ENCODE measurements at places on chromosomes 2 and 18.

GRCh38 chr2:143684551-143685320 lies 555.5 kb downstream of the ARHGAP15 start:
- no peak for DNase-seq

- no peak for DNase-seq
Observed at GRCh38 chr2:219707496-219708285, 80.3 kb downstream of the SLC4A3 start.

GRCh38 chr2:170255971-170256370 lies 78.0 kb downstream of the MYO3B start:
- peak; percentile 6 for DNase-seq

DNA sequence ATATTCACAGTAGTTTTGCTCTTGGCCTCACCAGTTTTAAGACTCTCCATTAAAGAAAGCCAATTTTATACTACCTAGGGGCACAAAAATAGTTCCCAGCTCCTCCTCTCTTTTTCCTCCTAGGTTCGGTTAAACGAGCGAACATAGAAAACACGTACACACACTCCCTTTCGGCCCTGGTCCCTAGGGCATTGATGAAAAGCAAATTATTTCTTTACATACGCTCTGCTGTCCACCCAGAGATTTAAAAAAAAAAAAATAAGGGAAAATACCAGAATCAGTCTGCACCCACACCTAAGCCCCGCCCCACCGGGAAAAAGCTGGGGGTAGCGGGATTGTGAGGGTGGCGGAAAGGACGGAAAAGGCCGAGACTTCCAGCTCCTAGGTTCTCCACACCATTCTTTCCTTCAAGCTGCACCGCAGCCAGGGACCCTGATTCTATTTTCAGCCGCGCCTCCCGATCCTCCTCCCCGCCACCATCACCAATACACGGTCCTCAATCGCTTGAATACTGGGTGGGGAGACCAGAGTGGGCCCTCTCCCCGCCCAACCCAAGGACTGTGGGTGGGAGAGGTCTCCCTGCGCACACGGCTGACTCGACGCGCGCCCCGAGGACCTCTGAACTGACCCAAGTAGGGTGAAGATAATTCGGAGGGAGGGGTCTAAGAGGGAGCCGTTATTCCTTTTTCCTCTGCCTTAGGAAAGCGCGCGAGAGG lies 769 bp downstream of the ATF2 start:
- no peak for DNase-seq

DNA sequence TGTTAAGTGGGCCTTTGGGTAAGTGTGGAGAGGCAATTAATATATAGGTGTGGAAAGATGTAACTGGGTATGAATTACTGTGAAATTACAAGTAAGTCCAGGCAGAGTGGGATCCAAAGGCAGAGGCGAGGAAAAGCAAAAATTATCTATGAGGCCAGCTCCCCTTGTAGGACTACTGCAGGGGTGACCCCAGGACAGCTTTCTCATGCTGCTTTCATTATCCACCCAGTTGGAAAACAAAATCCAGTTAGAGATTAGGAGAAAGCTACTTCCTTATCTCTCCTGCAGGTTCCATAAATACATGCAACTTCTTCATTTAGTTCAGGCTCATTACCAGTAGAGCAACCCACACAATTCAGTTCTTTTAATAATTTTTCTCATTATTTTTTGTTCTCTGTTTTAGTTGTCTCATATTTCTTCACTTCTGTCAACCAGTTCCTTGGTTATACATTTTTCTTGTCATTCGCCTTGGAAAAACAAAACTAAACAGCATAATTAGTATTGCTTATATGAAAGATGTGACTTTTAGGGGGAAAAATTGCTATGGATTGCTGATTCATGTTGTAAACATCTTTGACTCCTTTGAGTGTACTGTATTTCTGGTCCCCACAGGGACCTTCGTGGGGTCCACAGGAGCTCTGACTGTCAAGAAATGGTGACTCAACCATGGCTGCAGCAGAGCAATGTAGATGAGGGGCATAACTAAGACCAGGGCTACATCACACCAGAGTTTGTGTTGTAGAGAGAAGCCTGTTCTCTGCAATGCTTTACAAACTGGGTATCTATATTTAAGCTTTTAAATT lies 110.4 kb upstream of the PARD3B start:
- DNase-seq, result peak; percentile 35

GRCh38 chr18:37299471-37300304 lies 265.9 kb downstream of the CELF4 start:
- DNase-seq, result peak; percentile 93

DNA sequence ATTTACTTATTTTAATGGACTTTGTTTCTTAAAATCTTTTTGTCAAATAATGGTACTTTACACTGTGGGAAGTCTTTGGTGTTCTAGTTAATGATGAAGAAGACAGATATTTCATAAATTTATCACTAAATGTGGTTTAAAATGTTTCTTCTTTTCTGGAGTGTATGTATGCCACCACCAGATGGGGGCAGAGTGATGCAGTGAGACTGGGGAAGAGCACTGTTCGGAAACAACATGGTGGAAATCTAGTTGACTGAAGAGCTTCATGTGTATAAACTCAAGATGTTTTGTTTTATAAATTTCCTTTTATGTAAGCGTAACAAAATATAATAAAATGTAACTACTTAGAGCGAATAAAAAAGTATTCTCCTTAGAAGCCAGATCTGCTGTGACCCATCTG lies 195.1 kb downstream of the KCNE4 start:
- peak; percentile 37 for DNase-seq

DNA sequence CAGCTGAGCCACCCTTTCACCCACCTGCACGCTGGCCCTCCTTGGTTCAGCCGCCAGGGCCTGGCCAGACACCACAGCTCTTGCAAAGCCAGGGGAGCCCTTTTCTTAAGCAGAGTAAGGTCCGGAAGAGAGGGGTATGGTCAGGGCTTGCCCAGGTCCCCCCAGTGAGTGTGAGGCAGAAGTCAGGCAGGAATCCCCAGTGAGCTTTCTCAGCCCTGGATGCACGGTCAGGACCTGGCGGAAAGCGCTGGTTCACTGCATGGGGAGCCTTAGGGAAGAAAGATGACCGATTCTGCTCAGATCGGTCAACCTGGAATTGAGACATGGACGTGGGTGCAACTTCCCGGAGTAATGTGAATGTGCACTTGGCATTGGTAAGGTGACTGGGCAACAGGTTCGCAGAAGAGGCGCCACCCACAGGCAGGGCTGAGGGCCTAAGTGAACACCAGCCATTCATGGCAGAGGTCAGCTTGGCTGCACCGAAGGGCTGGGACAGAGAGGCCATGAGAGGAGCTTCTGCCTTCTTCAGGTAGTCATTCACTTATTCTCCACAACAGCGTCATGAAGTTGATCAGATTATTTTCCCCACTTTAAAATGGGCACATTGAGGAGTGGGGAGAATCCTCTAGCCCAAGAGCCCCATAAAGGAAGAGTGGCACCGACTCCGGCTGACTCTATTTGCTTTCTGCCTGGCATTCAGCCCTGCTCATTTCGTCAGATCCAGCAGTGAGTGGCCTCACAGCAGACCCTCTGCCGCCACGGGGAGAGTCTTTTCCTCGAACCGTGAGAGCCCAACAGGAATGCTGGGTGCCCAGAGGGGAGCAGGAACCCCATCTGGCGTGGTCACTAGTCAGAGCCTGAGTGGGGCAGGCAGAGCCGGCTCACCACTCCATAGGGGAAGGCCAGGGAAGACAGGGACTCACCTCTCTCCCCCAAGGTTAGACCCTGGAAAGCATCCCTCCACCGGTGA lies 35.8 kb downstream of the SCTR start:
- DNase-seq, result no peak

GRCh38 chr18:48104705-48105104 lies 174.2 kb upstream of the SMAD2 start:
- no peak for DNase-seq

DNA sequence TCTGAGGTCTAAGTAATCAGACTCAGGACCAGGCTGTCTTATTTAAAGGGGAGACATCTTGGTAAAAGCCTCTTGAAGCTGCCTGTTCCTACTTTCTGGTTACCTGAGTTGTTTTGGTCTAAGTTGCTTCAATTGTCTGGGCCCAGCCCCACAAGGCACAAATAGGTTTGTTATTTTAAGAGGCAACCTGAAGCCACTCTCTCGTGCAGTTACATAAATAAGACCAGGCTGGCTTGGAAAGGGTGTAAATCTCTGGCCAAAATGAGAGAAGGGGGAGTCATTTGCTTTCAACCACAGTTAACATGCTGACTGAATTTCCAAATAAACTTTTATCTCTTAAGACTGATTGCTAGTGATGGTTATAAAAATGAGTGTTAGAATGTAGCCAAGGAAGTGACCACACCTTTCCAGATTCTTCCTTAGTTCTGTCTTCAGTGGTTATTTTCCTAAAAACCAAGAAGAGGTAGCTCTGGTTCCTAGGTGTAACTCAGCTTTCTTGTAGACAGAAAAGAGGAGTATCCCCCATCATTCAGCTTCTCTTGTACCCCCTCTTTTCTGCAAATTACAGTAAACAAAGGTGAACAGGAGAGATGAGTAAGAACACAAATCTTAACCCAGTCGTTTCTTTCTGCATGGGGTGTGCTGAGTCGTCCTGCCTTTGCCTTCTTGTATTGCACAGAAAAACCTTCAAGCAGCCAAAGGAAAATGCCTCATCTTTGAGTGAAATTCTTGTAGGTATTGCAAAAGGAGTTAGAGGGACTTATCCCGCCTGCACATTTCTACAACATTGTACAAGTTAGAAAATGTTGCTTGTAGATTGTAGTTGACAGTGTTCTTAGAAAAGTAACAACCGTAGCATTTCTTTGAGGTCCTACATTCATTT lies 161.5 kb upstream of the NT5C1B start:
- no peak for DNase-seq

GRCh38 chr2:214679736-214680135 lies 129.7 kb downstream of the BARD1 start:
- no peak for DNase-seq

GRCh38 chr2:215460682-215461382 lies 25.0 kb upstream of the FN1 start:
- peak; percentile 75 for DNase-seq

GRCh38 chr18:63819786-63820185 lies 44.6 kb downstream of the SERPINB7 start:
- peak; percentile 18 for DNase-seq

DNA sequence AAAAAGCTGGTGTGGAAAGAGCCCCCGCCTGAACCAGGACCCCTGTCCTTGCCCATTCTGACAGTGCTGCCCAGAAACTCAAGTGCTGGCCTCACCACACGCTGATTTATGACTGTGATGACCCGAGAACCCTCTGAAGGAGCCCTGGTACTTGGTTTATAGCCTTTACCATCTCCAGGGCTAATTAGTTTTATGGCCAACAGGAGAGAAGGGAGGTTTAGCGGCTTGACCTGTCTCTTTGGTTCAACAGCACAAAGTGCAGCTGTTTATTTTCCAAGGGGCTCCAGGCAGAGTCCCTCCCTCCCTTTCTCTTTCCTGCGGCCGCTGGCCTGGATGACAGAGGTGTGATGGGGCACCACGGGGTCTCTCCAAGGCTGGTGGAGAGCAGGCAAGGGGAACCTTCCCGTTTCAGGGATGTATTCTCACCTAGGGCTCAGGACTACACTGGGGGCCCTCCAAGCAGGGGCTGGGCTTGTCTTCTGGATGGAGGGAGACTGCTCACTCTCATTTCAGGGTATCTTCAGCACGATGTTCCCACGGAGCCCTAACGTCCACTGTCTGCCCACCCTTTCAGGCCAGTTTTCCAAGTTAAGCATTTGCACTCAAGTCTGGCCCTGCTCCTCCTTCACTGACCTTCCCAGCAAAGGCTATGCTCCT lies 174.2 kb upstream of the GLI2 start:
- no peak for DNase-seq

Data from stromal cell of bone marrow (primary cell).